ENCODE measurements at places on chromosomes 13 and 19. TPM values are rescaled to one million over a fixed set of nuclear protein-coding genes. Genes with fewer than 3 reads are reported as not detected.

POSTN gene
- total RNA-seq: 20.8 TPM

ZNF302 gene
- total RNA-seq: 21.2 TPM

ZNF699 gene
- total RNA-seq: 34.0 TPM

FFAR3 gene
- not detected for total RNA-seq

CACNG6 gene
- total RNA-seq: 0.17 TPM

CFD gene
- 0.38 TPM for total RNA-seq

CIRBP gene
- 293 TPM for total RNA-seq

TINCR gene
- total RNA-seq: not detected

PRKCG gene
- total RNA-seq: not detected

FBXW9 gene
- total RNA-seq: 8.7 TPM

RPS28 gene
- 119 TPM for total RNA-seq

CXCL17 gene
- total RNA-seq: not detected

PLA2G4C gene
- 4.0 TPM for total RNA-seq

RGS9BP gene
- 0.69 TPM for total RNA-seq

EFNB2 gene
- total RNA-seq: 10.1 TPM

CBLC gene
- not detected for total RNA-seq

ZNF93 gene
- total RNA-seq: 23.3 TPM

MED4 gene
- total RNA-seq: 30.6 TPM

KCTD4 gene
- total RNA-seq: 0.64 TPM

LIM2 gene
- total RNA-seq: not detected

OLFM4 gene
- total RNA-seq: not detected

PRR20E gene
- total RNA-seq: not detected

PPP1R12C gene
- 90.4 TPM for total RNA-seq

FREM2 gene
- not detected for total RNA-seq

SPRED3 gene
- total RNA-seq: 5.6 TPM

UQCR11 gene
- 60.0 TPM for total RNA-seq

LRRC63 gene
- not detected for total RNA-seq

HSH2D gene
- not detected for total RNA-seq

NCAN gene
- under 0.01 TPM for total RNA-seq

SULT2B1 gene
- not detected for total RNA-seq

IGSF23 gene
- total RNA-seq: not detected

PLIN4 gene
- not detected for total RNA-seq

GRIN2D gene
- not detected for total RNA-seq

C19orf38 gene
- total RNA-seq: not detected

ZNF486 gene
- 3.0 TPM for total RNA-seq

FPR1 gene
- 10.9 TPM for total RNA-seq

ZNF586 gene
- total RNA-seq: 9.6 TPM

RFPL4A gene
- total RNA-seq: not detected

ACER1 gene
- total RNA-seq: not detected

PGLYRP2 gene
- not detected for total RNA-seq

FEM1A gene
- 13.8 TPM for total RNA-seq

POGLUT2 gene
- 11.5 TPM for total RNA-seq

KLK7 gene
- not detected for total RNA-seq

PSG11 gene
- not detected for total RNA-seq

ZNF570 gene
- 8.4 TPM for total RNA-seq

MFSD12 gene
- total RNA-seq: 115 TPM

ISYNA1 gene
- 0.86 TPM for total RNA-seq

LRRC4B gene
- total RNA-seq: not detected

TUBGCP3 gene
- 15.6 TPM for total RNA-seq

ANKLE1 gene
- 0.40 TPM for total RNA-seq

TEX101 gene
- not detected for total RNA-seq

SMIM17 gene
- 0.11 TPM for total RNA-seq

ZNF497 gene
- total RNA-seq: 1.1 TPM

ZNF888 gene
- 0.92 TPM for total RNA-seq

MCEMP1 gene
- total RNA-seq: not detected

DAND5 gene
- not detected for total RNA-seq

APOE gene
- 25.3 TPM for total RNA-seq

ZSCAN1 gene
- total RNA-seq: not detected

CYP4F2 gene
- not detected for total RNA-seq

ZNF100 gene
- 8.3 TPM for total RNA-seq
